Right renal pelvis (tissue), 4 donors: ENCODE measurements at places on chromosomes 3 and 15. TPM values are rescaled to one million over a fixed set of nuclear protein-coding genes. Genes with fewer than 3 reads are reported as not detected.

DNA sequence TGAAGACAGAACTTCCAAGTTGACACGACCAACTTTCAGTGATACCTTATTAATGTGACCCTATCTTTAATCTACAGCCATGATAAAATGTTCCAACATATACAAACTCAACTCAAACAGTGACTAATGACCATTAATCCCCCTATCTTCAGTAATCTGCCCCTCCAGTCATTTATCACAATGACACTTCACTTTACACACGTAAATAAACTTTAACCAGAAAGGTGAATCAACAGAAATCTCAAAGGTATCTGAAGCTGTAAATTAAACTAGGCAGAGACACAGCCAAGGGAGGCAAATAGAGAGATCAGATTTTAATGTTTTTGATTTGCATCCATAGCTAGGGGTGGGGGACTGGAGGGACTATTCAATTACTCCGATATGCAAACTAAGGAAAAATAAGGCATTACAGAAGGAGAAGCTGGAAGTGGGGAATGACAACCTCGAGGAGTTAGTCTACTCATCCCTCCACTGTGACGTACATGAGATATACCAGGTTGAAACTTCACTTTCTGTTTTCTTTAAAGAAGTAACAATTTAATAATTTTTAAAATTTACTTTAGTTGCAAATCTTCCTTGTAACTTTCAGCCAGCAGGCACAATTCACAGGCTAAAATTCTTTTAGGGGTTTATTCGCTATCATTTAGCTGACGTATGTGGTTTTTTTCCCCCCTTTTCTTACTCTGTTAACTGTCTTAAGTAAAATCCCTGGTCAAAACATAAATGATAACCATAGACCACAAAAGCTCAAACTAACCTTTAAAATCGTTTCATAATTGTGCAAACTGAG, 751.0 kb downstream of the ROBO1 start:
- DNase-seq = no peak

GRCh38 chr15:100020189-100020588, 287.0 kb upstream of the LYSMD4 start:
- no peak for DNase-seq

- no peak for DNase-seq
These were observed 59.0 kb downstream of the BDH1 start for GRCh38 chr3:197496746-197497125.

DNA sequence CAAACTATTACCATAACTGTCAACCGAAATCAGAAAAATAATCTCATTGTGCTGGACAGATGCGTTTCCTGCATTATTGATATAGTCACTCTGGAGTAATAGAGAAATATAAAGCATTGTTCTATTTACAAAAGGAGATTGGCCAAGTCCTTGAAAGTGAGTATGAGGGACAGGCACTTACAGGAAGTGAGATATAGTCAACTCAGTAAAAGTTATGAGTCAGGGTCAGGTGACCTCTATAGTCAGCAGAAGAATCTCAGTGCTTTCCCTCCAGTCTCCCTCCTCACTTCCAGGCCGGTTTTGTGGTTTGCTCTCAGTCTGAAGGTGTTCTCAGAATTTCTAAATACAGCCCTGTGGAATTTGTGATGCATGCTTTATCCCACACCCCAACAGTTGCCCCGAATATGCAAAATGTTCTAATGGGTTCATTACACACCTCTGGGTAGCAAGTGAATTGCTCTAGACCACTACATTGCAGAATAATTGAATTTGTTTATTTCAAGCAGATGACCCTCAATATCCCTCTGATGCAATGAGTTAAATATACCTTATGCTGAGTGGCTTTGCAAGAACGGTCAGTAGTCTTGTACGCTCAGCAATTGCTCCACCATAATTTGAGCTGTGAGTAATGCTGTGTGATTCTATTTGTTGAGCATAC, 787.7 kb downstream of the MCTP2 start:
- DNase-seq = no peak

DNA sequence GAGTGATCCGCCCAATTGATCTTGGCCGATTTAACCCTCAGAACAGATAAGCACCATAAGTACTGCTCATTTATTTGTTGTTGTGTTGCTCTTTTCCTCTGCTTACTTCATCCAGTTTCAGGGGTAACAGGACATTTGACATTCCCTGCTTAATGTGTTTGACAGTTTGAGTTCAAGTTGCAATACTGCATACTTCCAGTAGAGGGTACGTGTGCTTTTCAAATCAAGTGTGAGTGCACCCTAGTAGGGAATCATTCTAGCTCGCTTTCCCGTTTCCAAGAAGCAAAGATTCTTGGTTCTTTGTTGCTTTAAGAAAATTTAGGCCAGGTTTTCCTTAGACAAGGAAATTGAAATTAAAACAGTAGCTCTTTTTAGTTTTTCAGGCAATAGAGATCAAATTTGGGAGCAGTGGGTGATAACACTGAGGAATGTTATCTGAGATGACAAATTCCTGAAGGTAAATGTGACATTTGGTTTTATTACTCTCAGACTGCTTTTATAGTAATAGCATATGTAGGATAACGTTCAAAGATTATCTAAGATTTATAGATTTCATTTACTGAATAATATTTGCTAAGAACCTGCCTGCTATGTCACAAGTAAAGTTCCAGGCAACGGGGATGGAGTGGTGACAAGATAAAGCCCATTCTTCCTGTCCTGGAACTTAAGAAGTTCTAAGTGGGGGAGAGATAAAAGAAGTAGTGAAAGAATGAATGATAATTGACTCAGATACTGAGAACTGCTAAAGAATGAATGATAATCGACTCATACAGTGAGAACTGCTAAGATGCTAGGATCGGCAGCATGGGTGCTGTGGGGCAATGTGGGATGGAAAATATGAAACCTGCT, 73.3 kb downstream of the SYNPR start:
- peak; percentile 43 for DNase-seq

DNA sequence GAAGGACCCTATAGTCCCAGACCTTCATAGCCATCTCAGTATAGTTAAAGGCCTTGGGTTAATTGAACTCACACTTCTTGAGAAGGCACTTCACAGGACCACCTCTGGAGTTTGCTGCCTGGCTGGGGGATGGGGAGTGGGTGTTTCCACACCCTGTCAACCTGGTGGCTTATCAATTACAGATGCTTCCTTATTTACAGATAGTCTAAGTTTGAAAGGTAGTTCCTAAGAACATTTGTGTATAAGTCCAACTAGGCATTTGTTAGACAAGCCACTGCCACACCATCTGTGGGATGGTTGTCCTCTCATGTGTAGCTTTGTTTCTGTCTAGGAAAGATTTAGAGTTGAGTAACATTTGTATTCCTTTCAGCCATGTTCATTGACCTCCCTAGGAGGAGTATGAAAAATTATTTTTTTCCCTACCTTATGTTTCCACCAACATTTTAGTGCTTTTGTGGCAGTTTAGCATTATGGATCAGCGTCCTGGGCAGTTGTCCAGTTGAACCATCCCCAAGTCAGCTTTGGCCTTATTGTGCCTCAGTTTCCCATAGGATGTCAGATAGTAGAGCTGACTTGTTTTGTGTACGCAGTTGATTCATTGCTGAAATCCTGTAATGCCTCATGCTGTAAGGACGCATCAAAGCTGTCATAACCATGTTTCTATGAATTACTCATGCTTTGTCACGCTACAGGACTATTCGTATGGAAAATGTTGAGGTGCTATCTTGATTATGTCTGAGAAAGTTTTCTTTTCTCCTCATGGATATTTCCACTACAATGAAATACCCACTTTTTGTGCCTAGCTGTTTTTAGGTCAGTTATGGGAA, 21.2 kb upstream of the SIAH2 start:
- no peak for DNase-seq

DNA sequence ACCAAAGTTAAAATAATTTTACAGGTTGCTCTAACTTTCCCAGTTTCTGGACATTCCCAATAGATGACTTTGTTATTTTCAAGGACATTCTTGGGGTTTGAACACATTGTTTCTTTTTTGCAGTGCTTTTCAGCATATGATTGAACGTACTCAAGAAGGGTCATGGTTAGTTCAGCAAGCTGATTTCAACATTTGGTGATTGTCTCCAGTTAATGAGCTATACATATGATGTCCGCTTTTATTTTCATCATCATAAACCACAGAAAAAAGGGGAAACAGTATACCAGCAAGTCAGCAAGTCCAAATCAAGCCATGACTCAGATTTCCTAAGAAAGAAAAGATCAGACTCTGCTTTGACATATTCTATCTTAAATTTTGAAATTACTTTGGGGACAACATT, 69.4 kb downstream of the B3GALNT1 start:
- DNase-seq = no peak

- no peak for DNase-seq
These were observed 16.0 kb upstream of the PCOLCE2 start for GRCh38 chr3:142904639-142905436.

DNA sequence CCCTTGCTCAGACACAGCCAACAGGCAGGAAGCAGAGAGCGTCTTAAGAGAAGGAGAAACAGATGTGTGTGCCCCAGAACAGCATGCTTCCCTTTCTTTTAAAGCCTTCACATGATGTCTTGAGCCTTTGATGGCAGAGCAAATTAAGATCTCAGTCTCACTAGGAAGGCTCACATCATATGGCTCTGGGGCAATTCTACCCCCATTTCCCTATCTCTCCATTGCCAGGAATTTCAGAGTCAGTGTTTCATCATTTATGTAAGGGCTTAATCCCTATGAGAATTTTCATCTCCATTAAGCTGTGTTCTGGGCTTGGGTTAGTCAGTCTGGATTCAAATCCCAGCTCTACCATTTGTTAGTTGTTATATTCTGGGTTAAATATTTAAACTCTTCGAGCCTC, 41.4 kb upstream of the GLCE start:
- no peak for DNase-seq

GRCh38 chr3:171165499-171165921, 139.0 kb upstream of the SLC2A2 start:
- no peak for DNase-seq

DNA sequence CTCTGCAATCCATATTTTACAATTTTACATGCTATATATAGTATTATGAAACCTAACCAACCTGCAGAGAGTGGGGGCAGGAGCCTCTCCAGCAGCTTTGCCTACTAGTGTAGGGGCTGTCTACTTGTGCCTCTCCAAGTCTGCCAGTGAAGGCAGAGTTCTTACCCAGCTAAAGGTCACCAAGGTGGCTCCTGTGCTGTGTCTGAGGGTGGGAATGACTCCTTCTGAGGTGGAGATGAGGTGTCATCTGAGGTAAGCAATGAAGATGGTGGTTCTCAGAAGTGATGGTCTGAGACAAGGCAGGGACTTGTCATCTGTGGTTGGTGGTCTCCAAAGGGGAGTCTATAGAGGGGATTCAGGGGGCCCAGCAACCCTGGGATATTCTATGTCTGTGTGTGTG, 47.5 kb downstream of the SACM1L start:
- DNase-seq = no peak

GRCh38 chr3:160445854-160446253, 3.7 kb downstream of the TRIM59 start:
- no peak for DNase-seq

GRCh38 chr15:37934340-37934739, at the start of gene TMCO5A:
TSS of gene TMCO5A (plus strand) at chr15:37934640. CDS start at chr15:37936324, 1,684 bp downstream.
- DNase-seq = no peak

GRCh38 chr15:68599560-68600071, 20.8 kb downstream of the CORO2B start:
- DNase-seq = peak; percentile 53

GRCh38 chr15:59203657-59204056, 3.0 kb upstream of the LDHAL6B start:
- DNase-seq = no peak

DNA sequence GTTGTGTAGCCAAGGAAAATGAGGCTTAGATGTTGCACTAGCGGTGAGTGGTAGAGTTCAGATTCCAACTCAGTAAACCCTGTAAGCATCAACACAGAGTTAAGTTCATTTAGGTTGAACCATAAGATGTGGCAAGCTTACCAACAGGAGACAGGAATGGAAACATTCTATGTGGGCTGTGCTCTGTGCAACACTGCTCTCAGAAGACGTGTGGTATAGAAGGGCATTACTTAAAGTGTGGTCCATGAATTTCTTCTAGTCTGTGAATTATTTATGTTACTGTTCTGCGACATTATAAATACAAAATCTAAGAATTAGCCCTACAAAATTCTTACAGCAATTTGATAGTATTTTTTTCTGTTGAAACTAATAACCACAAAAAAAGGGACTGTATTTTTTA, 213.3 kb downstream of the GRM7 start:
- DNase-seq = no peak

GRCh38 chr3:120098710-120099109, 4.5 kb upstream of the GSK3B start:
- no peak for DNase-seq

DNA sequence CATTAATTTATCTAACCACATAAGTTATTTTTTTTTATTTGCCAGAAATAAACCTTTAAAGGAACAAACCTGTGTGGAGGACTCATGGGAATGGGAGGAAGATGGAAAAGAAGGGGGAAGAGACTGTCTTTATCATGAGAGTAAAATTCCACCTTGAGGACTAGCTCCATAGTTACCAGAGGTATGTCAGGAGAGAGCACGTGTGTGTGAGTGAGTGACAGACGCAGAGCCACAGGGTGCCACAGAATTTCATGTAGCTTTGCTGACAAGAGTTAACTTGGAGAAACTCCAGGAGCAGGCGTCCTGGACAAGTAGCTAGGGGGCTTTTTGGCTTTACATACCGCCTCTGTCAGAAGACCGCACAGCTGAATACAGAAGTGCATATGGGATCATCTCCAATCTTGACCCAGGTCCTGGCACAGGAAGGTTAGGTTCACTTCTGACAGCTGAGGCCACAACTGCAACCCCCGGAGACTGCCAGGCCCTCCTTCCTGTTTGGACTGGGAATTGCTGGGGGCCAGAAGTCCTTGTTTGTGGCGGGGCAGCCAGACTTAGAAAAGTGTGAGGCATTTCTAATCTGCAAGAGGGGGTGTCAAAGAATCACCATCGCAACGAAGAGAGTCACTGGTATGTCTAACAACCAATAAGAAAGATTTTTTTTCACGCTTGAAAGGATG, 197.8 kb upstream of the TPM1 start:
- DNase-seq = no peak

- DNase-seq = peak; percentile 53
These were observed 283.1 kb downstream of the FGF12 start for GRCh38 chr3:192444096-192444790.

- no peak for DNase-seq
These were observed 154.0 kb upstream of the THBS1 start for GRCh38 chr15:39426552-39427532.

- DNase-seq = no peak
These were observed 160.0 kb downstream of the TBL1XR1 start for GRCh38 chr3:177037241-177037640.

PLA1A gene
- 7.2 TPM for polyA plus RNA-seq

CD200 gene
- 40.9 TPM for polyA plus RNA-seq

TMIE gene
- 1.3 TPM for polyA plus RNA-seq

PTH1R gene
- 183 TPM for polyA plus RNA-seq

MEGF11 gene
- 2.8 TPM for polyA plus RNA-seq

TTLL13 gene
- polyA plus RNA-seq = 0.19 TPM

EXD1 gene
- not detected for polyA plus RNA-seq

SLC35A5 gene
- polyA plus RNA-seq = 88.2 TPM

LRRC34 gene
- 13.8 TPM for polyA plus RNA-seq

GOLGA8T gene
- not detected for polyA plus RNA-seq

CFAP44 gene
- polyA plus RNA-seq = 18.0 TPM

VEPH1 gene
- 58.0 TPM for polyA plus RNA-seq

MOBP gene
- 0.14 TPM for polyA plus RNA-seq

CNTN4 gene
- 31.7 TPM for polyA plus RNA-seq

HEXA gene
- 126 TPM for polyA plus RNA-seq

CRTAP gene
- polyA plus RNA-seq = 189 TPM
